ENCODE measurements at places on chromosomes 4 and X.

DNA sequence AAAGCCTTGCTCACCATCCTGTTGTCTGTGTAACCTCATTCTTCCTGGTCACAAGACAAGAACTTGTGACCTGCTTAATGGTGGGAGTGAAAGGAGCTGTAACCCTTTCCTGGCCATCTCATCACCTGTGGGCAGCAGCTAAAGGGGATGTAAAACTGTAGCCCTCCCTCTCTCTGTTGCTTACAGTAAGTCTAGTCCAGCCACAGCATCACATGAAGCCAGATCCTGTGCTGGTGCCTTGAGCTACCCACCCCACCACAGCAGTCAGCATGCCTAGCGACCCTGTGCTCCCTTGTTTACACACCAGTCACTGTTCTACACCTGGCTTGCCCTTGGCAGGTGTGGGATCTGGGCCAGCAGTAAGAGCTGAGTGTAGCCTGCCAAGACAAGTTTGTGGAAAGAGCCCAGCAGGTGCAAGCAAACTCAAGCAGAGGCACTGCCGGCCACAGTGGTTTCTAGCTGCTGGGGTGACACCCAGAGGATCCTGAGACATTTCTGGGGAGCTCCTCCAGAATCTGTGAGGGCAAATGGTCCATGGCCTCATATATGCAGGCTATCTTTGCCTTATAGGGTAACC is 41.0 kb downstream of the UGT2B28 start:
- DNase-seq, result no peak

- DNase-seq, result no peak
Measured at GRCh38 chr4:89298788-89299152, 8.8 kb downstream of the GPRIN3 start.

DNA sequence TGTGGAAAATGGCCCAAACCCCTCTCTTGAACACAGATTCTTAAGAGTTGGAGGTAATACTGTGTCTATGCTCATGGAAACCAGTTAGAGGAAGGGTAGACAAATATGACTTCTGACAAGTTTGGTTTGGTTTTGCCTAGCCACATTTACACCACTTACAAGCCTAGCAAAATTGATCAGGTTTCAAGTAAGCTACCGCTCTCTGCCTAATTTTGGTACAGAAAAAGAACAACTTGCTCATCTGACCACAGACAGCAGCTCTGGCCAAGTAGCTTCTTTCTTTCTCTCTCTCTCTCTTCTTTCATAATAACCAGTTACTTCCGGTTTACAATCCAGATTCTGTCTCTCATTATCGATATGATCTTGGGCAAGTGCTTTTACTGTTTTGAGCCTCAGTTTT is 260.0 kb downstream of the GLUD2 start:
- DNase-seq, result no peak

- DNase-seq, result no peak
Measured at GRCh38 chr4:130110189-130110588, 1014.2 kb downstream of the C4orf33 start.

- DNase-seq, result no peak
Measured at GRCh38 chr4:26819026-26819425, 41.6 kb upstream of the STIM2 start.

DNA sequence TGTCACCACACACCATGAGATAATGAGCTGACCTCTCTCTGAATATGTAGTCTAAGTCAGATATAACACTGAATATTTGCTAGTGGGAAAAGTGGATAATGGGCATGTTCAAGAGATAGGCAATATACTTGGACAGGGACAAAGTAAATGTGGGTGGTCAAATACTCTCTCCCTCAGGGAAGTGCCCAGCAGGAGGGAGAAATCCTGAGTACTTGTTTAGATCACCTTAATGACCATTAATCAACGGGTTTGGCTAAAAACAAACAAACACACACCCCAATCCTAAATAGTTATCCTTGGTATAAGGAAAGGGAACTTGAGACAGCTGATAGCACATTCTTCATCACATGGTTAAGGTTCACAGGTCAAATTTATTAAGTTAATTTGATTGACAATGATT is 933.5 kb downstream of the C4orf33 start:
- DNase-seq, result no peak

- DNase-seq, result no peak
Measured at GRCh38 chrX:110847334-110847733, 51.7 kb upstream of the CHRDL1 start.

Measured in cortex of kidney (tissue), 1 donor.